ENCODE measurements at places on chromosomes 7 and 10.

DNA sequence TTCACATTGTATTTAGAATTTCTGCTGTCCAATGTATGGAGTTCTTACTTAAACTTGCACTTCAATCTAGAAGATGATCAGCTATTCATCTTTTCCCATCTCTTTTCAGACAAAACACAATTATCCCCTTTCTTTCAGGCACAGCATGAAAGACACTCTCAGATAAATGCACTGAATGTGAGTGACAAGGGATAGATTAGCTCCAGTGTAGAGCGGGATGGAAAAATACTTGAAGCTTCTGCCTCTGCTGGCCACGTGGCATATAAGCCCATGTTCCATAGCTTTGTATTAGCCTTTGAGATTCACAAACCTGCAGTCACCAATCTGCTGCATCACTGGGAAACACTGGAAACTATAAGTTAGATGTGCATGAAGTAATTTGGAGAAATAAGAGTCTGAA, 162.2 kb upstream of the FAM3C start:
- no peak for DNase-seq

GRCh38 chr10:63664341-63664885, 143.2 kb downstream of the REEP3 start:
- DNase-seq = no peak

- DNase-seq = no peak
Measured at GRCh38 chr7:124009321-124009720, 23.5 kb downstream of the TMEM229A start.

DNA sequence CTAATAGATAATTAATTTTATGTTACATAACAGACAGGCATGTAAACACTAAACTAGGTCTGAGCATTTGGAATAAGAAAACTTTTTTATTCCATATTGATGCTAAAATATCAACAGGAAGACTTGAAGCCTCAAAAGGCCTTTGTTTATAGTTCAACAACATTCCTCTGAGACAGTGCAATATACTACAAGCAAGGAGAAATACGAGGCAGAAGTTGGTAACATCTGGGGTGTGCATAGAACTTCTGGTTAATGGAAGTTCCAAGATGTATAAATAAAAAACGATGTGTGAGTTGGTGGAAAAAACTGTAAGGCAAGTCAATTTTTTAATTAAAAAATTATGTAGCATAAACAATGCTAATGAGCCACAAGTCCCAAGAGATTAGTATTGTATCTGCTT, 139.6 kb downstream of the SKAP2 start:
- DNase-seq = no peak

GRCh38 chr10:47447705-47448104, 36.2 kb downstream of the ANXA8 start:
- DNase-seq = no peak

GRCh38 chr10:46309511-46310142, 22.8 kb downstream of the ANTXRL start:
- no peak for DNase-seq

All from activated gamma-delta T cell (primary cell).